IMR-90 (cell line): ENCODE measurements at places on chromosomes 5 and 9. TPM values are rescaled to one million over a fixed set of nuclear protein-coding genes. Genes with fewer than 3 reads are reported as not detected.

DNA sequence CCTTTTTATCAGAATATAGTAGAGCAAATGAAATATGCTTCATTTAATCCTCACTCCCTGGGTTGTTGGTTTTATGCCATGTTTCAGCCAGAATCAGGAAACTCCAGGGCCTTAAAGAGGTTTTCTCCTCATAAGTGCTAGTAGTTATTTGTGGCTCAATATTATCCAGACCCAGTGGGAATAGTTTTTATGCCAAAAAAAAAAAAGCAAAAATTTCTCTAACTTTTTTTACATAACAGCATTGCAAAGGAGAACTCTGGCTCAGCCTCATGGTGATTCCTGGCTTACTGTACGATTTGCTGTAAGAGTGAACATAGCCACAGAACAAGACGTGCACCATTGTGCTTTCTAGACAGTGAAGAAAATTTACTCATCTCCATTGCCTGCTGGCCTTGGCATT is 232.5 kb downstream of the PJA2 start:
- no peaks in the 10 kb centered on the region for H3K27me3 ChIP-seq
- H3K27ac ChIP-seq, result no peak overlapping the region
- H3K4me1 ChIP-seq, result no peaks in the 10 kb centered on the region
- DNase-seq, result no peak

The OR1L8 gene
- not detected in 2 replicates for total RNA-seq

DNA sequence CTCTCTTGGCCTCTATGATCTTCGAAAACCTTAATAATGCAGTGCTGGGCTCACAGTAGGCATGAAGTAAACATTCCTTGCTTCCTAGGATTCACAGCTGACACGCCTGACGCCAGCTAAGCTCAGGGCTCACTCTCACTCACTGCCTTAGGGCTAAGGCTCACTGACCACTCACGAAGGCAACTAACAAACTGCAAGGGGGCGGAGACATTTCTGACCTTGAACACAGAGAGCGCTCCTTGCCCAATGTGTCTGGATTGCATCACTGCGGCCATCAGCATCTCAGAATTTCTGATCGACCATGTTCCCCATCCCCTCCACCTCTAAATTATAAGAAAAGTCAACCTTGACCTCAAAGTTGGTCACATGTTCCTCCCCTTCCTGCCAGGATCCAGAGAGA is 372.6 kb downstream of the EBF1 start:
- H3K4me1 ChIP-seq, result no peaks in the 10 kb centered on the region
- H3K4me3 ChIP-seq, result no peak overlapping the region
- no peak overlapping the region for H3K27ac ChIP-seq
- DNase-seq, result no peak

The SLC34A1 gene
- total RNA-seq, result not detected in 2 replicates

DNA sequence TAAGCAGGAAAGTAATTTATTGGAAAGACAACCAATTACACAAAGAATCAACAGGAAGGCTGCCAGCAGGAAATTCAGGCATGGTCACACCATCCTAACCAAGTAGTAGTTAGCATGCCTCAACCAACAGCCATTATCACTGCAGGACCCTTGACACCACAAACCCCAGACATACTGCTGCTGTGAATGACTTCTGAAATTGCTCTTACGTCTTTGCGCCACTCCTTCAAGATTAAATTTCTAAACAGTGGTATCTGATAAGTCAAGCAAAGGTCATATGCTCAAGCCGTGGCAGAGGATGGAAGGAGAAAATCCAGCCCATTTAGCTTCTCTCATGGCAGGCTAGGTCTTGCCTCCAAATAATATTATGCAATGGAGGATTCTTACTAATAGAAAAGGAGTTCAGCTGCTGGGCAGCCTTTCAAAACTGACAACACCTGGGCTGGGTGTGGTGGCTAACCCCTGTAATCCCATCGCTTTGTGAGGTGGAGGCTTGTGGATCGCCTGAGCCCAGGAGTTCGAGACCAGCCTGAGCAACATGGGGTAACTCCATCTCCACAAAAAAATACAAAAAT is 5.0 kb upstream of the PTGER4 start:
- H3K4me3 ChIP-seq, result no peak overlapping the region
- H3K27ac ChIP-seq, result no peak overlapping the region
- H3K27me3 ChIP-seq, result no peaks in the 10 kb centered on the region
- peaks cover 6% of the 10 kb centered on the region for H3K4me1 ChIP-seq

The SH3TC2 gene
- total RNA-seq, result 7.8 and 7.9 TPM in 2 replicates

GRCh38 chr9:35910613-35911359 is 1.5 kb downstream of the SPAAR start:
- H3K36me3 ChIP-seq, result no peaks in the 10 kb centered on the region
- no peak overlapping the region for H3K27ac ChIP-seq
- no peaks in the 10 kb centered on the region for H3K27me3 ChIP-seq
- peaks cover 37% of the 10 kb centered on the region for H3K4me1 ChIP-seq
- DNase-seq, result peak; percentile 52
